Stimulated activated CD8-positive, alpha-beta memory T cell treated with anti-CD3 and anti-CD28 coated beads, Interleukin-2, amount 100 ng/mL, for 48 hours (primary cell): ENCODE measurements at places on chromosomes 2 and 18.

DNA sequence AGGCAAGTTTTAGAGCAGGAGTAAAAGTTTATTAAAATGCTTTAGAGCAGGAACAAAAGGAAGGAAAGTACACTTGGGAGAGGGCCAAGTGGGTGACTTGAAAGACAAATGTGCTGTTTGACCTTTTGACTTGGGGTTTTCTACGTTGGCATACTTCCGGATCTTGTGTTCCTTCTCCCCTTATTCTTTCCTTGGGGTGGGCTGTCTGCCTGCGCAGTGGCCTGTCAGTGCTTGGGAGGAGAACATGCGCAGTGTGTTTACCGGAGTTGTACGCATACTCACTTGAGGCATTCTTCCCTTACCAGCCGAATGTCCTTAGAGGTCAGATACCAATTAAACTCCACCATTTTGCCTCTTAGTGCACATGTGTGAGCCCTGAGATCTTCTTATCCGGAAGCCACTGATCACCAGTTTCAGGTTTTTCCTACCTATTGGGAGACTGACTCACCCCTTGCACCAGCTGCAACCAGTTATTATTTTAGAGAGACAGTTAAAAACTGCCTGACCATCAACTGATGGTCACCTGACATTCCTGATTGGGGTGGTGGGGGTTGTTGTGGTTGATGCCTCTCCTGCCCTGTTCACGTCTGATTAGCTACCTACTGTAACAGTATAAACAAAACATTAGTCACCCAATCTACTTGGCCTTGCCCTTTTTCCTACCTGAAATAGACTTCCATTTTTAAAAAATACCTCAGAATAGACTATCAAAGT, 67.5 kb downstream of the NYAP2 start:
- DNase-seq, result no peak

GRCh38 chr2:111005307-111005706, 115.4 kb upstream of the BCL2L11 start:
- no peak for DNase-seq

DNA sequence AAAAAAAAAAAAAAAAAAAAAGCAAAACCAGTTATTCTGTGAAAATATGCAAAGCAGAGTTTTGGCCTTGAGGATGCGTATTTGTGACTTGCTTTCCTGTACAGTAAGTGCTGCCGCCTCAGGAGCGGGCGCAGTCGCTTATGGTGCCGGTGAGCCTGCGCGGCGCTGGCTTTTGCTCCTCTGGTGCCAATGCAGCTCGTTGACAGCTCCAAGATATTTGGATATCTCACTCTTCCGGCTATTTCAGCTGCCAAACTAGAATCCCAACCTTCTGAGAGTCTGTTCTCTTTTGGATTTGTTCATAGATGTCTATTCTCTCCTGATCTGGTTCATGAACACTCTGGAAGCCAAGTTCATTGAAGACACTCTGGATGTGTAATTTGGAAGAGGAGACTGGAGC, 184.1 kb downstream of the AGAP1 start:
- DNase-seq, result no peak

DNA sequence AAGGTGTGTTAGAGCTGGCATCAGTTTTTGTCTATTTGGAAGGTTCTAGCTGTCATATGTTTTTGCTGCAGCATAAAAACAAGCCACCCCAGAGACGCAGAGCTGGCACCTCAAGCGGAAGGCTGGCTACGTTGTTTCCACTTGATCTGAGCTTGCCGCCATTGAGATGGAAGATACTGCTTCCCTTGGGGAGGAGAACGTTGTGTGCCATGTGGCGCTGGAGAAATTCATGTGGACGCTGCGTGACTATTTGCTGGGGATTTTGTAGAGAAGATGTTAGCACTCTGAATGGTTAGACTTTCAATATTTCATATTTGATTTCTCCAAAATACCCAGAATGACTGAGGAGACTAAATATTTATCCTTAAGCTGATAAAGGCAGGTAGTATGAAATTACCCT, 216.2 kb upstream of the ST6GAL2 start:
- no peak for DNase-seq
